Activated T-helper 1 cell treated with Interleukin-2 at 50 U/mL for 16 hours (primary cell): ENCODE measurements at places on chromosomes 11 and 22.

GRCh38 chr11:2593393-2593950 is 106.3 kb downstream of the KCNQ1OT1 start:
- DNase-seq, result no peak

DNA sequence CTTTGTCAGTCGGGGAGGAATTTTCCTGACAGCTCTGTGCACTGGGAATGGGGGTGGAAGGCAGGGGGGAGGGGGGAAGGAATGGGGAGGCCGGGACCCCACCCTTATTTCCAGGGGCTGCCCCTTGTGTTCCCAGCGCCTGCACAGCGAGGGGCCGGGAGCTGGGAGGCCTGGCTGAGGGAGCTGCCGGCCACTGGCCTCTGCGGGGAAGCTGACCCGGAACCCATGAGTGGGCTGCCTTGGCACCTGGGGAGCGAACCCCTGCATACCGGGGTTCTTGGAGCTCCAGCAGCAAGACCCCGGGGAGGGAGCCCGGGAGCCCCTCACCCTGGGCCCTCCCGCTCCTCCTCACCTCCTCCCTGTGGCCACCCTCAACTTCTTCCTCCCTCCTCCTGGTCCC is 3.5 kb downstream of the H19 start:
- no peak for DNase-seq

DNA sequence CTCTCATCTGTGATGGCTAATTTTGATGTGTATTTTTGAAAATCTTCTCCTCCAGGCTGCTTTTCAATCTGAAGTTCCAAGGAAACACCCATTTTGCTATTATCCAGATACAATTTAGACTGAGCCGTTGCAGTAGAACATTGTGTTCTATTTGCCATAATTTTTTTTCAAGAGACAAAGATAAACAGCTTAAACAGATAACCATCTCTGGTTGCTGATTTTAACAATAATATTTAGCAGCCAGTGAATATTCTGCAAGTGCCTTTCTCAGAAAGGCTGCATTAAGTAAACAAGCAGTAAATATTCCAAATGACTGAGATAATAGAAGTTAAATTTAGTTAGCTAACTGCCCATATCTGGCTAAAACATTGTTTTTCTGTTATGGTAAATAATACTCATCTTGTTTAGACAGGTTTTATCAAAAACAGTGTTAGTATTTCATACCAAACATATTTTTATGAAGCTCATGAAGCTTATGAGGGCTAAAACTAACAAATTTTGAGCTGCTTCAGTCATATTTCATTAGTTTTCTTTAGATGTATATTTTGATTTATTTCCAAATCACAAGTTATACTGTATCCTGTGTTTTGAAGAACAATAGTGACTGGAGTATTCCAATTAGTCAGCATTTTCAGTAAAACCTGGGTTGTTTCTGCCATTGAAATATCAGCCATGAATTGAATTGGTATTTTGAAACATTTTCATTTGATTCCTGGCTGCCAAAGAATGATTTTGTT is 206.7 kb downstream of the SBF2 start:
- no peak for DNase-seq

DNA sequence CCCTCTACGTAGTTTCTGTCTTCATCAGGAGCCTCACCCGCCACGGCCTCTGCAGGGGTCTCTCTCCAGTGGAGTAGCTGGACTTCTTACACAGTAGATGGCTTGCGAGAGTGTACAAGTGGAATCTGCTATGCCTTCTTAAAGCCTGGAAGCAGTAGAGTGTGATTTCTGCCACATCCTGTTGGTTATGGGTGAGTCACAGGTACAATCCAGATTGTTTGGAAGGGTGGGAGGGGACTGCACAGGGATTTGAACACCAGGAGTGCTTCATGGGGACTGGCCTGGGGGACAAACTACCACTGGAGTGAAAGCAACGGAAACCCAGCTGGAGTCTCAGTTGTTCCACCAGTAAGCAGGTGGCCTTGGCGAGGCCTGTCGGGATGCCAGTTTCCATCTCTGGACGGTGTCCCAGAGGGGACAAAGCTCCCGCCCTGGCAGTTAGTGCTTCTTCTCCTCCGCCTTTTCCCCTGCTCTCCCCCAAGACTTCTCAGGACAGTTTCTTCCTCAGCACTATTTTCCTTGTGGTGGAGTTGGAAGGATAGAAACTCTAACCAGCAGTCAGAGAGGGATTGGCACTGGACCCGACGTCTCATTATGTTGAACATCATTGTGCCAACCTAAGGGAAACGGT is 85.0 kb upstream of the RCN1 start:
- no peak for DNase-seq

DNA sequence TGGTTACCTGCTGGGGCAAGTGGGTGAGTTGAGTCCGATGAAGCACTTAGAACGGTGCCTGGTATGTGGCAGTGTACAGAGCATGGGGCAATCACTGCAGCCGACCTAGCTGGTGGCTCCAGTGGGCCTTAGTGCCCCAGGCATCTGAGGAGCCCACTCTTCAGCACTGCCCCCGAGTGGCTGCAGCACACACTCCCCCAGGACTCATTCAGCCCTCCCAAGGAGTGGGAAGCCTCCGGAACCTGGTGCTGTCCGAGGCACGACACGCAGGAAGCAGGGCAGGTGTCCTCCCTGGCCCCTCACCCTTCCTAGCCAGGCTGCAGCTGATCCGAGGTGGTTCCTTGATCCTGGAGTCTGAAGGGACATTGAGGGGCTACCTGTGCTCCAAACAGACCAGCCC is 42.4 kb upstream of the PRODH start:
- no peak for DNase-seq

DNA sequence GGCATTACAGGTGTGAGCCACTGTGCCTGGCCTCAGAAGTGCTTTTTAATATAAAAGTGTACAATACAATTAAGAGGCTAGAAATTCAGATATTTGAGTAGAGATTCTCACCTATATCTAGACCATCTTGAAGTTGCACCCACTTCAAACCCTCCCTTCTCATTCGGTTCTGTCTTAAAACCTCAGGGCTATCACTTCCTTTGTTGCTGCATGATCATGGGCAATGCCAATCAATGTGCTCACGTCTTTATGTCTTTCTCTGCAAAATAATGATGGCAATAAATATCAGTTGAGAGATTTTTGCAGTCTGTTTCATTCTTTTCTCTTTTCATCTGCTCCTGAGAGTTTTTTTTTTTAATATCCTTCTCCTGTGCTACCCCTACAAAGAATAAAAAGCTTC is 9.3 kb upstream of the NUP160 start:
- DNase-seq, result no peak

- no peak for DNase-seq
Measured at GRCh38 chr11:95577716-95578460, 211.7 kb downstream of the FAM76B start.

DNA sequence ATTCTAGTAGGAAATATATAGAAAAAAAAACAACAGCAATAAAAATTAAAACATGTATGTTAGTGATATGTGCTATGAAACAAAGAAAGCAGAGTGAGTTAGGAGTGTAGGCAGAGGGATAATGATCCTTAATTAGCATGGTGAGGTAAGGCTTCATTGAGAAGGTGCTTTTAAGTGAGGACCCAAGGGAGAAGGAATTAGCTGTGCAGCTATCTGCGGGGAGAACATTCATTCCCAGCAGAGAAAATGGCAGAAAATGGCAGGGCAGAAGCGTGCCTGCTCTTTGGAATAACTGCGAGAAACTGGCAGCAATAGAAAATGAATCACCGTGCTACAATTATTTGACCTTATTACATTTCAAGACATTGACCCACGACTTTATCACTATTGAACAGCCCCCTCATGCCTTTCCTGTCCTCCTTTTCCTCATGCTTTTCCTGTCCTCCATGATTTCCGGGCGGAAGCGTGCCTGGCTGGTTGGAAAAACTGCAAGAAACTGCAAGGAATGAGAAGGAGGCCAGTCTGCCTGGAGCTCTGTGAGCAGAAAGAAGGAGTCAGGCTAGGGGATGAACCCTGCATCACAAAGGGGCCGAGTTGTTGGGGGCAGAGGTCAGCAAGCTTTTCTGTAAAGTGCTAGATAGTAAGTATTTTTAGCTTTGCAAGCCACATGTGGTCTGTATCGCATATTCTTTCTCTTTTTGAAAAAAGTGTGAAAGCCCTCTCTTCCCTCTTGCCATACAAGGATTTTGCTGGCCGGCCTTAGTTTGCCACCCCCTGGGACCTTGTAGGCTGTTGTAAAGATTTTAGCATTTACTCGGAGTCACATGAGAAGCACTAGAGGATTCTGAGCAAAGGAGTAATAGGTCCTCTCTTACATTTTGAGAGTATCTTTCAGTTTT is 37.1 kb upstream of the SWAP70 start:
- DNase-seq, result no peak
